ENCODE measurements at places on chromosomes 1 and 21.

DNA sequence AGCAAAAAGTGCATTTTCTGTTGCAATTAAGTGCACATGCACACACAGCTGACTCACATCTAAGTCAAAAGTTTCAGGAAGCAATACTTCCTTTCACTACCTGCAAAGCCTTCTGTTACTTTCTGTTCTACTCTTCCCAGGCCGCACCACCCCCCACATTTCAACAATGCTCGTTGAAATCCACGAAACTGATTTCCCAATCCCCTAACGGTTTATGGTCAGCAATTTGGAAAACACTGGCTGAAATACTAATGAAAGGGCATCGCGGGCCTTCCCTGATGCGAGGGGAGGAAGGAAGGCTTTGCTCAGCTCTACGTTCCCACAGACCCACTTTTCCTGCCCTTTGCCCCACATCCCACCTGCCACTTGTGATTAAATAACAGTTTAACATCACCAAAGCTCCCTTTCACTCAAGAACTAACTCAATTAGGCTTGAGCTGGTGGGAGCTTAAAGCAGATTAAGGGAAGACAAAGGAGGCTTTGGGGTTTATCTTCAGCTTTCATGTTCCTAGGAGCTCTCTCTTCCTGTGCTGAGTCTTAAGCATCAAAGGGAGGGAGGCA, 243.2 kb upstream of the RAB4A start:
- DNase-seq: no peak

DNA sequence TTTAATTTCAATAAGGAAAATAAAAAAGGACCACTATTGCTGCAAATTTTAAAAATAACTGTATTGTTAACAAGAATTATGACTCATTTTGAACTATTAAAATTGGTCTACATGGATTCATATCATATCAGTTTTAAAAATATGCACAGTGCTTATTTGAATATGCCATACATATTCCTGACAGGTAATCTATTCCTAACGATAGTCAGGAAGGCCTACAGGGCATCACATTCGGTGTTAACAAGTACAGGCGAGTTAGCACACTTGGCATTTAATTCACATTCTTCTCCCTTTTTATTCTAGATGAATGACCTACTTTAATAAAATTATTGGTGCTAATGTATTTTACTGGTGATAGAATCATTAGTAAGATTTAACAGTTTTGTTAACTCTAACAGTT, 174.6 kb downstream of the USH2A start:
- no peak for DNase-seq

DNA sequence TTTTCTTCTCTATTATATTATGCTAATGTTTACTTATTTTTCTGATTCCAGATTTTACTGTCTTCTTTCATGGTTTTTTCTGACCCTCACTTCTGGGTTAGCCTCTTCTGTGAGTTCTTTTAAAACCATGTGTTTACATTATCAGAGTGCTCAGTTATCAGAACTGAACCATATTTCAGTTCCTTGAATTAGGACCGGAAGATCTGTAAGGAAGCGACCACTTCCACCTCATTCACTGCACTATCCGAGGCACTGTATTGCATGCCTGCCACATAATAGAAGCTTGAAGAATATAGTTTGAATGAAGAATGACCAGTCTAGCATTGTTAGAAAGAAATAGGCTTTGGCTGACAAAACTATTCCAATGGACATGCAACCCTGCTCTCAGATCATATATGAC, 281.0 kb upstream of the DEPDC1 start:
- no peak for DNase-seq

DNA sequence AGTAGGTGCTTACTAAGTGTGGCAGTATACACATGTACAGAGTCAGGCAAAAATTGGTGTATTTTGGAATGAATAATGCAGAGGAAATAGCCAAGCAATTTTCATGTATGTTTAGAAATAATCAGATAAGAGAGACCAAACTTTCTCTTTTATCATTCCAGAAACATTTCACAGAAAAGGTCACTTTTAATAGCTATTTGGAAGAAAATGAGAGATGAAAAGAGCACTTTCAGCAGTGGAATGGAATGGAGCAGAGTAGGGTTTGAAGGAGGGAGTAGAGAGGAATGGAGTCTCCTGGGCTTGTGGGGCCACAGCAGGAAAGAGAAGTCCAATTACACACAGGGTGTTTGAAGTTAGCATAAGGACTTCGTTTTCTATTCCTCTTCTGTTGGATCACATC, 48.8 kb upstream of the GJA5 start:
- no peak for DNase-seq

- no peak for DNase-seq
Observed at GRCh38 chr1:58441699-58442098, 104.8 kb downstream of the OMA1 start.

GRCh38 chr1:159790237-159790917, 9.6 kb downstream of the DUSP23 start:
- DNase-seq: peak; percentile 57

- peak; percentile 65 for DNase-seq
Observed at GRCh38 chr1:25695090-25695770, 78.6 kb downstream of the MAN1C1 start.

GRCh38 chr1:11052839-11053757, 6.1 kb upstream of the MASP2 start:
- no peak for DNase-seq

DNA sequence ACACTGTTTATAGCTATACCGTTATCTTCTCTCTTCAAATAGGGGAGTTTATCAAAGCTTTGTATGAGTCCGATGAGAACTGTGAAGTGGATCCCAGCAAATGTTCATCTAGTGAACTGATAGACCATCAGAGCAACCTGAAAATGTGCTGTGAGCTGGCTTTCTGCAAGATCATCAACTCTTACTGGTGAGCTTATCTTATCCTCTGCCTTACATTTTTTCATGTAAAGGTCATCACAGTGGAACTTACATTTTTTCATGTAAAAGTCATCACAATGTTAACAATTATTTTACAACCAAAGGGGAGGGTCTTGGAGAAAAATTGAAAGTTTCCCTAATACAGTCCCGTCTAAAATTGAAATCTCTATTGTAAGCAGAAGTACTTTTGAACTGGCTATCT, 45.2 kb downstream of the CLEC20A start:
- DNase-seq: peak; percentile 35

GRCh38 chr1:17024721-17025120, 13.0 kb upstream of the ATP13A2 start:
- DNase-seq: no peak

DNA sequence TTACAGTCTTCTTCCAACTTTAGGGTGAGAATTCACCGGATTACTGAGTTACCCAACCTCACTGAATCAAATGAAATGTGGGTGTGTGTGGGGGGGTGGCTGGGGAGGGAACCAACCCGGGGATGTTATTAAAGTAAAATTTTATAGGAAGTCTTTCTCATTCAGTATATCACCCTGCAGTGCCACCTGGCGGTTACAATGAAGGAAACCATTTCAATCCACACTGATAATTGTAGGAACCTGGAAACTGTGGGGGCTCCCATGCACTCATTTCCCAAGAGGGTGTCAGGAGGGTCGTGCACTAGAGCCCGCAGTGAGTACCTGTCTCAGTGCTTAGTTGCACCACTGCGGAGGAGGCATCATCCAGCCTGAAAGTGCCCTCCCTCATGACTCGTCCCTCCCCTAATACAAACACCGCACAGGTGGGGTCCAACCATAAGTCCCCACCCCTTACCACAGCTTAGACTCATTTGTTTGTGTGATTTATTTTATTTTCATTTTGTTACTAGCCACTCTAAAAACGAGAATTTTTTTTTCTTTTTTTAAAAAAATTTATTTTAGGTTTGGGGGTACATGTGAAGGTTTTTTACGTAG, 29.1 kb upstream of the IGSF5 start:
- DNase-seq: peak; percentile 46

DNA sequence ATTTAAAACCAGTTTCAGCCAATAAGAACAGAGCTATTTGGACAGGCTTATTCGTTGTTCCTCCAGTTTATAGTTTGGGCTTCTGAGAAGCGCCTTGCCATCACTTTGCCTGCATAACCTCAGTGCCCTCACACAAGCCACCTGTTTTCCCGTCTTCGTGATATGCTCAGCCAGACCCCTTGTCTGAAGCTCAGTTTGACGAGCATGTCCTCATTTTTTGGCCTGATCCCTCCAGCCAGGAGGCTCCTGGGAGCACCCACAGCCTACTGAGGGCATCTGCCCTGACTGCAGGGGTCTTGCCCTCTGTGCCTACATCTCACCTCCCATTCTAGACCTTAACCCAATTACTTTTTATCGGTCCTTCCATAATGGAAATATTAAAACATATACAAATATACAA, 95.3 kb downstream of the ADARB1 start:
- no peak for DNase-seq

DNA sequence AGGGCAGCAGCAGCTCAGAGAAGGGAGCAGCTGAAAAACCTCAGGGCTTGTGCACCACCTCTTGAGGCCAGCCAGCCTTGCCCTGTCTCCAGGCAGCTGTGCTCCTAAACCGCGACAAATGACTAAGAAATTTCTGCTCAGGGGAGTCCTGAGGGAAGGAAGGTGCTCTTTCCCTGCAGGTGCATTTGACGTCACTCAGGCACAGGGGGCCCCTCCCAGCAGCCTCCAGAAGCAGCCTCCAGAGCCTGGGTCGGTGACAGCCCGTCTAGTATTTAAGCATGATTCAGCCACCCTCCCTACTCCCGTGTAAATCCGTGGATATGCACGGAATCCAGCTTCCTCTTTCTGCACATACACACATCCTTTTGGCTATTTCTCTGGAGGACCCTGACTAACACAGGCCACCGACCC, 560.5 kb downstream of the KIF26B start:
- peak; percentile 25 for DNase-seq

DNA sequence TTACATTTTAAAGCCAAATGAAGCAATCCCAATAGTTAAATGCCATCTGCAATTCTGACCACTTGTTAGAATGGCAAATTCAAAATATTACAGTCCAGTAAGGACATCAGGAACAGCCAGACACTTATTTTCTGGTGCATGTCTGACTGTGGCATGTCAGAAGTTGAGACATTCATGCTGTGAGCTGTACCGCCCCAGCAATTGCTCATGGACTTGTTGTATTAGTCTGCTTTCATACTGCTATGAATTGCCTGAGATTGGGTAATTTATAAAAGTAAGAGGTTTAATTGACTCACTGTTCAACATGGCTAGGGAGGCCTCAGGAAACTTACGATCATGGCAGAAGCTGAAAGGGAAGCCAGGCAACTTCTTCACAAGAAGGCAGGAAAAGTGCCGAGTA, 19.1 kb downstream of the DDAH1 start:
- DNase-seq: no peak

DNA sequence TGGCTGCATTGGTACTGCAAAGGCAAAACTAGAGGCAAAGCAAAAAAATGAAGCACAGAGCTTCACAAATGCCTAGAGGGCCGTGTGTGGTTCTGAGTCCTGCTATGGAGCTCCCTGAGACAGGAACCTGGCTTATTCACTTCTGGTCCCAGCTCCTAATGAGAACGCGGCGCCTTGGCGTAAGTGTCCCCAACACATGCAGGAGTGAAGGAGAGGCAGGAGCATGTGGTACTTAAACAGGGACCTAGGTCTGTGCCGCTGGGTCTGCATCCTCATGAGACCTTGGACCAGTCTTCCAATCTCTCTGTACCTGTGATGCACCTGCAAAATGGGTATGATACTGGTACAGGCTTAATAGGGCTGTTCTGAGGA, 14.4 kb upstream of the SLC2A7 start:
- no peak for DNase-seq

GRCh38 chr21:41775149-41775472, 8.3 kb upstream of the RIPK4 start:
- DNase-seq: no peak

DNA sequence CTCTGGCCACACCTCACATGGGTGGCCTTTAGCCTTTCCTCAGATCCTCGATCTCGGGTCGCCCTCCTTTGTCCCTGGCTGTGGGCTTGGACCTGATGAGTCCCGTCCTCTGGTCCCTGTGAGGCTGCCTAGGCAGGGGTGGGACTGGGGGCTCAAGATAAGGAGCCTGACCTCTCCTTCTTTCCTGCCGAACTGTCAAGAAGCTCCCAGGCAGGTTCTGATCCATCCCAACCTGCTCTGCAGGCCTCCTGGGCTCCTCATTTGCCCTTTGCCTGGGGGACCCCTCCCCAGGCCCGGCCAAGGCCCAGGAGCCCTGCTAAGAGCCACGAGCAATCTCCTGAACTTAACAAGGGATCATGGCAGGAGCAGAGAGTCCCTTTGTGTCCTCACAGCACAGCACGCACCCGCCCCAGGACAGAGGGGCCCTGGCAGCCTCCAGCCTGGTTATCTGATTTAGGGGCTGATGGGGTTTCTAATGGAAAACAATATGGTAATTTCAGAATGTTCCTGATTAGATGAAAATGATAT, 82.4 kb upstream of the POU3F1 start:
- DNase-seq: no peak

DNA sequence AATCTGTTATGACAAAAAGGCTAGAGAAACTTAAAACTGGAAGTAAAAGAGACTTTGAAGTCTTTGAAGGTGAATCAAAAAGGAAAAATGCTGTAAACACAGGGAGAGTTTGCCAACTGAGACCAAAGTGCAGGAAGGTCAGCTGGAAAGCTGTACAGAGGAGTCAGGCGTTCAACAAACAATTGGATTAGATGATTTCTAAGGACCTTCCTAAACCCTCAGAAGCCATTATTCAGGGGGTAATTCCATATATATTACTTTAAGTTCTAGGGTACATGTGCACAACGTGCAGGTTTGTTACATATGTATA, 156.8 kb downstream of the ZBTB18 start:
- no peak for DNase-seq

GRCh38 chr1:19974822-19975416, 4.5 kb downstream of the PLA2G2A start:
- peak; percentile 47 for DNase-seq

- DNase-seq: no peak
Observed at GRCh38 chr1:178133239-178133989, 39.5 kb downstream of the RASAL2 start.

GRCh38 chr1:96474985-96475743, 246.4 kb upstream of the PTBP2 start:
- no peak for DNase-seq

DNA sequence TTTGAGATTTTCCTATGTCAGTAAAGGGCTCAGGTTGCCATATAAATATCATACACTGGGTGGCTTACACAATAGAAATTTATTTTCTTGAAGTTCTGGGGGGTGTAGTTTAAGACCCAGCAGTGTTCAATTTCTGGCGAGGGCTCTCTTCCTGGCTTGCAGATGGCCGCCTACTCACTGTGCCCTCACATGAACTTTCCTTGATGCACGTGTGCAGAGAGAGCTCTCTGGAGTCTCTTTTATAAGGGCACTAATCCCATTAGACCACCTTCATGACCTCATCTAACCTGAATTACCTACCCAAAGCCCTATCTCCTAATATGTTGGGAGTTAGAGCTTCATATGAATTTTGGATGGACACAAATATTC, 21.1 kb downstream of the TMEM51 start:
- no peak for DNase-seq

- no peak for DNase-seq
Observed at GRCh38 chr1:72635719-72636118, 353.4 kb upstream of the NEGR1 start.

All from ACHN (cell line).